ENCODE measurements at places on chromosomes 13 and 19. TPM values are rescaled to one million over a fixed set of nuclear protein-coding genes. Genes with fewer than 3 reads are reported as not detected.

- no peak for DNase-seq
Measured at GRCh38 chr13:30097701-30098100, 209.7 kb downstream of the KATNAL1 start.

DNA sequence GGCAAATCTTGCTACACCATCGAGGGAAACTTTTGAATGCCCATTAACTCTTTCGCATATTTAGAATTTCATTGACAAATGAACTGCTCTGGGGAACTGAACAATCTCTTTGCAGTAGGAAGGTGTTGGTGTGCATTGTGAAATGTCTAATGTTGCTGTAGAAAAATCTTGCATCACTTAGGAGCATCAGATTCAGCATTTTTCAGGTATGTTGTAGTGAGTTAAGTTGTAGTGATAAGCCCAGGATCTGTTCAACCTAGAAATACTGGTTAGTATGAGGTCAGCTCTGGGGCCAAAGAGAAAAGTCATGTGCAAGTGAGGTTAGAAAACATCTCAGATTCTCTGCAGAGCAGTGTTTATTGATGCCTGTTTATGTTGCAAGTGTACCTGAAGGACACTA lies 4.1 kb downstream of the FRY start:
- no peak for DNase-seq

The CYP2S1 gene
- 3.0 TPM for total RNA-seq

- no peak for DNase-seq
Measured at GRCh38 chr19:42285541-42285941, 16.4 kb upstream of the PRR19 start.

DNA sequence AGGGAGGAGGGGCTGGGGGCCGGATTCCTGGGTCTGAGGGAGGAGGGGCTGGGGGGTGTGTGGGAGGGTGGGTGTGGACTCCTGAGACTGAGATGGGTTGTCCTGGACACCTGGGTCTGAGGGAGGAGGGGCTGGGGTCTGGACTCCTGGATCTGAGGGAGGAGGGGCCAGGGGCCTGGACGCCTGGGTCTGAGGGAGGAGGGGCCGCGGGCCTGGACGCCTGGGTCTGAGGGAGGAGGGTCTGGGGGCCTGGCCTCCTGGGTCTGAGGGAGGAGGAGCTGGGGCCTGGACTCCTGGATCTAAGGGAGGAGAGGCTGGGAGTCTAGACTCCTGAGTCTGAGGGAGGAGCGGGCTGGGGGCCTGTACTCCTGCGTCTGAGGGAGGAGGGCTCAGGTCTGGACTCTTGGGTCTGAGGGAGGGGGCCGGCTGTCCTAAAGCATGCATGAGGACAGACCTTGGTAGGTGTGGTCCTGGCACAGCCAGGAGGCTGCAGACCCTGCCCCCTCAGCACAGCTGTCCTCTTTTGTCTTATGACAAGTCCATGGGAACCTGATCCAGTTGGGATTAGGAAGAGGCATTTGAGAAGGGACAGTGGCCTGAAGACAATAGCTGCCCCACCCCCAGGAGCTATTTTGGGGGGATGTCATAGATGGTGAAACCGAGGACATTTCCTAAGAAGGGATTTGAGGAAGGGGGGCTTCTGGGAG lies 1.3 kb downstream of the TNNT1 start:
- DNase-seq, result no peak

DNA sequence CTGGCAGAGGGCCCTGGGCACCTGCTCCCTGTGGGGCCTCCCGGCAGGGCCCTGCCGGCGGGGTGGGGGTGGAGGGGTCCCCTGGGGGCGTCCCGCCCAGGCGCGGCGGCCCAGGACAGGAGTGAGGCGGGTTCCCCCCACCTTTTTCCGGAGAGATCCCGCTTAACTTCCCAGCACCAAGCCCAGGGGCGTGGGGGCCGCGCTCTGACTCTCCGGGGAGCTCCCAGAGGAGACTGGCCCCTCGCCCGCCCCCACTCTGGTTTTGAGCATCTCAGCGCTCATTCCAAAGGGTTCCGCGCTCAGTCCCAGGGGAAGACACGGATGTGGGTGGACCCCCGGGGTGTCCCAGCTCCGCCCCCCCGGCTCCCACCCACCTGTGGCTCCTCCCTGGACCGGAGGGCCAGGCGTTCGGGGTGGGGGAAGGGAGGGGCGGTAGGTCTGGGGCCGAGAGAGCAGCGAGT lies 476 bp downstream of the C2CD4C start:
- DNase-seq, result no peak

DNA sequence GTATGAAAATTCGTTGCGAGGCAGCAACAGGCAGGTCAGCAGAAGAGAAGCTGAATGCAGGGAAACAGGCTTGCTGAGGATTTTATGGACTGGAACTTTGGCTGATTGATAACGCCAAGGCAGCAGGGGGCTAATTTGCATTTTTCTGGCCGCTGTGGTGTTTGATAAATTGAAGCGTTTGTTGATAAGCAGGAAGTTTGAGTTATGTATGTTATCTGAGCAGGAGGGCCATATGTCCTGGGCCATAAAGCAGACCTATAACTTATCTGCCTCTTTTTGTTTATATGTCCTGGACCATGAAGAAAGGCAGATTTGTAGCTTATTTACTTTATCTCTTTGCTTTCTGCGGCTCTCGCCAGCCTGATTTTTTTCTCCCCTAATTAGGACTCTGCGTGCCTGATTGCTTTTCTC lies 65.9 kb downstream of the ZNF627 start:
- no peak for DNase-seq

Measured in hematopoietic multipotent progenitor cell (in vitro differentiated cells).